Stimulated activated CD8-positive, alpha-beta memory T cell treated with anti-CD3 and anti-CD28 coated beads, Interleukin-12 subunit alpha, Interleukin-12 subunit beta, amount 100 ng/mL, for 1 hour (primary cell): ENCODE measurements at places on chromosomes 3 and 15.

- DNase-seq, result no peak
Measured at GRCh38 chr3:137460944-137461343, 303.2 kb upstream of the SOX14 start.

DNA sequence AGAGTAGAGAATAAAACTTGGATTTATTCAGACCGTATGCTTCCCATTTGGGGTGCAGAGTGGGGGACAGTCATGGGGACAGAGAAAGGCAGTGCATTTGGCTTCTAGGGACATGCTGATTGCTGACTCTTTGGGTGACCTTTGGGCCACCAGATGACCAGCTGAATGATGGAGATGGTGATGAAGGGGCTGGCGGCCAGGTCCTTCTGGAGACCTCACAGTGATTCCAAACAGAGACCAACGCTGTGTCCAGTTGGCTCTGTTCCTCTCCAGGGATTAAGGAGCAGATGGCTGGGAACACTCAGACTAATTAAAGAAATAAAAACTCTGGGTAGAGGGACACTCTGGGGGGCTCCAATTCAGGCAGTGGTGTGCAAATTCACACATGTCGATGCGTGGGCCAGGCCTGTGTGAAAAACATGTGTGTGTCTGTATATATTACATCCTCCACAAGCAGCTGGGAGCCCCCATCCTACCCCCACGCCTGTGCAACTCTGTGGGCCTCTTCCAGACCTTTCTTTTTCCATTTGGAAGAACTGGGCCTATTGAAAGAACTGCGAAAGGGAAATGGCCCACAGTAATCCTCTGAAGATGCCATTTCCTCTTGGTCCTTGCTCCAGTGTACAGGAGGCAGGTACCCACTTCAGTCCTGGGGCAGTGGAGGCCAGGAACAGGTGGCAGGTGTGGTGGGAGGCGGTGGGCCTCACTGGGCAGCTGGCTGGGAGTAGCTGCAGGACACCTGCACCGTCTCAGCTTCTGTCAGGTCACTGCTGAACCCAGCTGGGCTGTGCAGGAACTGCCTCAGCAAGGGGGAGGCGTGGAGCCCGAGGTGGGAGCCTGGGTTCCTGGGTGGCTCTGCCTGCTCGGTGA is 8.9 kb downstream of the XIRP1 start:
- no peak for DNase-seq

GRCh38 chr3:50573566-50574443 is 4.5 kb downstream of the HEMK1 start:
- no peak for DNase-seq

GRCh38 chr3:119652306-119653033 is 7.9 kb downstream of the POPDC2 start:
- no peak for DNase-seq

GRCh38 chr3:36397841-36398240 is 17.5 kb downstream of the STAC start:
- DNase-seq, result no peak

GRCh38 chr15:30059771-30060170 is 23.0 kb upstream of the GOLGA8J start:
- no peak for DNase-seq

DNA sequence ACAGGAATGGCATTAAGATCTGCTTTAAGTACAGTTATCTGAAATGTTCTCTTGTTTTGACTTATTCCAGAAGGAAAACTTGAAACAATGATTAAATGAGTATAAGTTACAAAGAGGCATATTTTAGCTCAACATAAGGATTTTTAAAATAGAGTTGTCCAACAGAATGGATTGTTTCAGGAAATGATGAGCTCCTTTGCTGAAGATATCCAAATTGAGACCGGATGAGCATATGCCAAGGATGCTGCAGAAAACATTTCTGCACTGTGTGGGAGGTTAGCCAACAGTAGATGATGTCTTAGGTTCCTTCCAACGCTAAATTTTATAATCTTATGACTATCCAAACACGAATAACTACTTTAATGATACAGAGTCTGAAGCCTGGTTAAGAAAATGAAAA is 226.5 kb upstream of the NANOGP8 start:
- no peak for DNase-seq

GRCh38 chr3:128323206-128324081 is 143.2 kb downstream of the DNAJB8 start:
- DNase-seq, result no peak
